Ecto neural progenitor cell (in vitro differentiated cells): ENCODE measurements at places on chromosomes 11 and 22.

DNA sequence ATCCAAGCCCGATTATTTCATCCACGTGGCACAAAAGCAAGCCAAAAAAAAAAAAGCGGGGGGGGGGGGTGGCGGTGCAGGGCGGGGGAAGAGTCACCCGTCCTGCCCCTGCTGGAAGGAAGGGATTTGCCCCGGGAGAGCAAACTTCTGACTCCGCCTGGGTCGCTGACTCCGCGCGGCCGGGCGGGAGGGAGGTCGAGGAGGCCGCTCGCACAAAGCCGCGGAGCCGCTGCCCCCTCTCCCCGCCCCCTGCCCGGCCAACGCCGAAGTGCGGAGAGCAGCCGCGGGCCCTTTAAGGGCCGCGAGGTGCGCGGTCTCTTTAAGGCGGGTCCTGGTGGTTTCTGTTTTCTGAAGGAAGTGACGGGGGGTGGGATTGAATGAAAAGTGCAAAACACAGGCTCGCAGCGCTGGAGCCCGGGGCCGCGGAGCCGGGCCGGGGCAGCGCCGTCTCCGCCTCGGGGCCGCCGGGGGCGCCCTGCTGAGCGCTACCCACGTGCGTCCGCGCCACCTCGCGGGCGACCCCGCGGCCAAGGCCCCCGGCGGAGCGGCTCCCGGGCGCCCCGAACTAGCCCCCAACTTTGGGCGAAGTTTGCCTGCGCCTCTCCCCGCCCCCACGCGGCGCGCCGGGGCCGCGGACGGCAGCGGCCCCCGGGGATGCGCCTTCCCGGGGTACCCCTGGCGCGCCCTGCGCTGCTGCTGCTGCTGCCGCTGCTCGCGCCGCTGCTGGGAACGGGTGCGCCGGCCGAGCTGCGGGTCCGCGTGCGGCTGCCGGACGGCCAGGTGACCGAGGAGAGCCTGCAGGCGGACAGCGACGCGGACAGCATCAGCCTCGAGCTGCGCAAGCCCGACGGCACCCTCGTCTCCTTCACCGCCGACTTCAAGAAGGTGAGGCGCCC lies at the start of gene OAF:
Gene OAF (plus strand): TSS at position 407 of the 896 bp plus-strand sequence. CDS start 248 bp downstream, at position 655.
- DNase-seq = peak; percentile 90

DNA sequence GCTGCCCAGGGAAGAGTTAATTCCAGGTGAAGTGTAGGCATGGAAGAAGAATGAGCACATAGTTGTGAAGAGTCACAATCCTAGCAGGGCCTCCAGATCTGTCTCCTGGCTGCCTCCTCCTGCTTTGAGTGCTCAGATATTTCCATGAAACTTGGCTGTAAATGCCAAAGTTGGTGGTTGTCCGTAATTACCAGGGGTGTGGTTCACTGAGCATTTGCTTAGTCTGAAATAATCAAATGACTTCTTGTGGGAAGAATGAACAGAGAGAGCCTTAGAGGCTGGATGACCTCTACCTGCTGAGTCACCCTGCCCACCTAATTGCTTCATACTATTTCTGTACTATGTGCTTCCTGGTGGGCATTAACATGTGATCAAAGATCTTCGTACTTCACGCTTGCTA lies 50.9 kb downstream of the APIP start:
- DNase-seq = no peak

DNA sequence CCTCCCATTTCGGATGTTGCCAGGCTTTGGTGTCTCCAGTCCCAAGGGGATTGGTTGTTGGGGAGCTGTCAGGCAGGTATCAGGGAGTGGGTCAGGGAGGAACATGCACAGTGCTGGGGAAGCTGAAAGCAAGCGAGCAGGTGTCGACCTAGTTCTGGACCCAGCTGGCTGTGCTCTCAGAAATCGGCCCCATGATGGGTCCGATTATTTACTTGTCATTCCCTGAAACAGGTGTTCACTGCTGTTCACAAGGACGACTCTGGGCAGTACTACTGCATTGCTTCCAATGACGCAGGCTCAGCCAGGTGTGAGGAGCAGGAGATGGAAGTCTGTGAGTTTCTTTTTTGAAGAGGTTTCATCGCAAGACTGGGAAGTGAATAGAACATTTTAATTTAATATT lies 76.8 kb downstream of the JAM3 start:
- no peak for DNase-seq

GRCh38 chr11:102843489-102843888 lies at the start of gene MMP3:
MMP3 (minus strand) TSS chr11:102843609; CDS start chr11:102843546, 63 bp downstream.
- no peak for DNase-seq

- DNase-seq = no peak
Observed at GRCh38 chr11:61851113-61851899, 23.2 kb downstream of the FADS2 start.

- no peak for DNase-seq
Observed at GRCh38 chr11:21198498-21198897, 529.1 kb downstream of the NELL1 start.

DNA sequence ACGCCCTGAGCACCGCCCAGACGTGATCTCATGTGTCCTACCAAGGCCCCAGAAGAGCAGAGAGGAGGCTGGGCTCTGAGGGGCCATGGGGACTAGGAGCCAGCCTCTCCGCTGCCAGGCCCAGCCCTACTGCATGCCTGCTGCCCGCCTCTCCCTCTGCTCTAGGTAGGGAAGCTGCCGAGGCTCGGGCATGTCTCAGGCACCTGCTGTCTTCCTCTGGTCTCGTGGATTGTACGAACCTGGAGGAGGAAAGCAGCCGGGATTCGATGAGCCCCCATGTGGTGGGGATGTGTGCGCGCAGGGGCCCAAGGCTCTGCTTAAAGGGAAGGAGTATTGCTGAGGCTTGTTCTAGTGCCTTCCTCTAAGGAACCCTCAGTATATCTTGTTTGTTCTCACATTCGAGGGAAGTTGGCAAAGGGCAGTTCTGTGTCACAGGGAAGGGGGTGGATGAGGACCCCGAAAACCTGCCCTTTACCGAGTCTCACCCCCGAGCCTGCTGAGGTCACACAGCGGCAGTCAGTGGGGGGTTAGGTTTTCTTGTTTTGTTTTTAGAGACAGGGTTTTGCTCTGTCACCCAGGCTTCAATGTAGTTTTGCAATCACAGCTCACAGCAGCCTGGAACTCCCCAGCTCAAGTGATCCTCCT lies 21.2 kb downstream of the DAGLA start:
- no peak for DNase-seq

DNA sequence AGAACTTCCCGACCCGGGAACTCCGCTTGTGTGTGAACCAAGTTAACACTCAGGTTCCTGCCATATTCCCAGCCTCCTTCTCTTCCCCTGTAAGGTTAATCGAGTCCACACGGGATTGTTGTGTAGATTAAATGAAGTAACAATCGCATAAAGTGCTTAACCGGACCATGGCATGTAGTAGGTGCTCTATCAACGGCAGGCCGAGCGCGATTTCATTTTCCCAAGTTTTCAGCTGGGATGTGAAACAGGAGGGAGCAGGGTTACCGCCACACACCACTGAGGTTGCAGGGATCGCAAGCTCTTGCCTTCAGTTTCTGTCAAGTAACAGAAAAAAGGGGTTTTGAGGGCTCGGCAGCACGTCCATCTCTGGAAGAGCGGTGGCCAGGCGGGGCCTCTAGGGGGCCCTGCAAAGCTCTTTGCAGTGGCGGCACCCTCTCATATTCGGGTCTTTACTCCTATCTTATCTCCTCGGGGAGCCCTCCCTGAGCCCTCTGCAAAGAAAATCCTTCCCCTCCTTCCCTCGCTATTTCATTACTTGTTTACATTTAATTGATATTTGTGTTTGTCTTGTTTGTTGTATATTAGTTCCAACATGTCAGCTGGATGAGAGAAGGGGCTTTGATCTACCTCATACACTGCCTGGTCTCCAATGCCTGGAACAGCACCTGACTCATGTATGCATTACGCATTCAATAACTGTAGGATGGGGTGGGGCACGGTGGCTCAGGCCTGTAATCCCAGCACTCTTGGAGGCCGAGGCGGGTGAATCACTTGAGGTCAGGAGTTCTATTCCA lies 816 bp upstream of the PLEKHA7 start:
- DNase-seq = peak; percentile 63

- DNase-seq = no peak
Observed at GRCh38 chr11:60978546-60979380, 7.3 kb downstream of the CD6 start.

- DNase-seq = no peak
Observed at GRCh38 chr11:104073950-104074705, 37.7 kb downstream of the DDI1 start.

- DNase-seq = no peak
Observed at GRCh38 chr11:96122601-96123074, 198.7 kb upstream of the MTMR2 start.

GRCh38 chr11:74675761-74676160 lies 55.5 kb downstream of the CHRDL2 start:
- DNase-seq = no peak

GRCh38 chr11:15119352-15119751 lies 4.6 kb downstream of the INSC start:
- no peak for DNase-seq

DNA sequence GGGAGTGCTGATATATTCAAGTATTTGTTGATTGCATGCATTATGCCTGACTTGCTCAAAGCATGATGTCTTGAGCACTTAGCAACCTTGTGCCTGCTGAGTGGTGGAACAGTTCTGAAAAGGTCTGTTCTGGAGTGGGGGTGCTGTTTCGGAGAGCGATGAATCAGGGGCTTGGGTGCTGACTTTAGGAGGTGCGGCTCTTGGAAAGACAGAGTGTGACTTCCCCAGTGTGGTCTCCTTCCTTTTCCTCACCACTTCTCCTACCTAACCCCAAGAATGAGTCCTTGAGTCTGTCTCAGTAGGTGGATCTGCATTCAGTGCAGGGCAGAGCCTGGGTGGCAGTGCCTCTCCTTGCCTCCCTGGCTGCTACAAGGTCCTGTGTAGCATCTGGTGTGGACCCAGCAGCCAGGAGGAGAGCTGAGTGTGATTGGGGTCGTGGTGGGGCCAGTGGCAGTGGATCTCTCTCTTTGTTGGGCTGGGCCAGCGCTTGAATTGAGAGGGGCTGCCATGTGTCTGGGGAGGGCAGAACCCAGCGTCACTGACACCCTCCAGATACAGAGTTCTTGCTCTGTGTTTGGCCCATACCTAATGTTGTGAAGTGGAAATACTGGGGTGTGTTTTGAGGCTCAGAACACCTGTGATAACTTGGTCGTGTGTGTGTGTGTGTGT lies 35.9 kb downstream of the ST3GAL4 start:
- DNase-seq = no peak

- DNase-seq = no peak
Observed at GRCh38 chr22:49899530-49899929, 18.7 kb downstream of the ALG12 start.
